ENCODE measurements at places on chromosomes 3 and 15.

- no peak for DNase-seq
Measured at GRCh38 chr3:173939331-173939730, 541.8 kb downstream of the NLGN1 start.

GRCh38 chr3:50212502-50212901, 7.4 kb downstream of the SLC38A3 start:
- DNase-seq, result no peak

DNA sequence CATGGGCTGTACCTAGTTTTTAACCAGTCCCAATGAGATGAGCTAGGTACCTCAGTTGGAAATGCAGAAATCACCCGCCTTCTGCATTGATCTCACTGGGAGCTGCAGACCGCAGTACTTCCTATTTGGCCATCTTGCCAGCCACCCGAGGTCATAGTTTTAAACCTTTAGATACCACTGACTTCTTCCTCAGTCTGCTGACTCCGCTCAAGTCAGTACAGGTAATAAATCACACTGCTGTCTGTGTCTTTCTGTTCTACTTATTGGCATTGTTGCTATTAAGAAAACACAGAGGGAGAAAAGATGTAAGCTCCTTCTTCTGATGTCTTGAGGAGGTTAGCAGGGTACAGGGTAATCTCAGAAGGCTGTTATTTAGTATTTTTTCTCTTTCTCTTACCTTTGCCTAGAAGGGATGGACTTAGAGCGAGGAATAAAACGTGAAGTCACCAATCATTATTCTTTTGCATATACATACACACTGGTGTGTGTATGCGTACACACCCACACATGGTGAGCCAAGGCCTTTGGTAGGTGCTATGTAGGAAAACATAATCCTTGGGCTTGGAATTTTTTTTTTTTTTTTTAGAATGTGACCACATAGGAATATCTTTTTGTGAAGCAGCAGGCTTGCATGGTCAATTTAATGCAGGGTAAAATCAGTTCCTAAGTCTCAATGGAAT, 197.2 kb downstream of the EDEM1 start:
- DNase-seq, result no peak

DNA sequence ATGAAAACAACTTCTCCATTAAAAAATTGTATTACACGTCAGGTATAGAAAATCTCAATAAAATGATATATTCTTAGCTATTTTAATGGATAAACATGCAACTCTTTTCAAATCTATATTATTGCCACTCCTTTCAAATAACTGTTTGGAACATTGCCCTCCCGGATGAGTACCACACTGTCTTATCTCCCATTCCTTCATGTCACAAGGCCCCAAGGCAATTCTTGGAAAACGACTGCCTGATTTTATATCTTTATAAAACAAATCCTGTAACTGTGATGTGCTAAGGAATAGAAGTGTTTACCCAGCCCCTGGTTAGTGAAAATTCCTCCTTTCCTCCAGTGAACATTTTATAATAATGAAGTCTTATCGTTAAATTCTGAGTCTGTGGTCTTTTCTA, 6.2 kb upstream of the ZNF619 start:
- DNase-seq, result no peak

GRCh38 chr15:43541785-43542184, 24.4 kb downstream of the MAP1A start:
- no peak for DNase-seq

All from right forelimb (tissue), 1 donor.